ENCODE measurements at places on chromosomes 1 and 21. TPM values are rescaled to one million over a fixed set of nuclear protein-coding genes. Genes with fewer than 3 reads are reported as not detected.

DNA sequence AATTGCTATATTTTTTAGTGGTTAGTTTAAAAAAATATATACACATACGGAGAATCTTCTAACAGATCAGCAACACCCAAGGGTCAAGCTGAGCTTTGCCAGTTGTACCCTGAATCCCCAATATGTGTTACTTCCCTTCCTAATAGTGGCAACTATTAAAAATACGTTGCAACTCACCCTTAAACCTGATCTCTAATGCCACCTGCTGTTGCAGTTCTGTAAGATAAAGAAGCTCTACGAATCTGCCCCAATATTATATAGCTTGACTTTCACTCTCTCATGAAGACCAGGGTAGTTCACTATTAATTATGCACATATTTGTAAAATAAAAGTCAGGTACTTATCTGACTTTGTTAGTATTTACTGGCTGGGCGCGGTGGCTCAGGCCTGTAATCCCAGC, 58.4 kb downstream of the ASH1L start:
- DNase-seq = no peak

Gene MTARC1
- total RNA-seq = 93.0 TPM

Gene SETSIP
- total RNA-seq = not detected

GRCh38 chr1:44000122-44000665, 8.8 kb downstream of the CCDC24 start:
- no peak for DNase-seq

- peak; percentile 29 for DNase-seq
Observed at GRCh38 chr1:113452921-113453770, 62.8 kb downstream of the MAGI3 start.

GRCh38 chr1:227899141-227899819, 48.5 kb downstream of the WNT9A start:
- DNase-seq = peak; percentile 30
